ENCODE measurements at places on chromosomes 12 and 14.
A peak's percentile ranks its signal among the peaks of the same experiment; 100 is the strongest.

- peaks cover 6% of the 10 kb centered on the region for H3K4me1 ChIP-seq
- no peaks in the 10 kb centered on the region for H3K36me3 ChIP-seq
- no peaks in the 10 kb centered on the region for H3K27me3 ChIP-seq
- peak; percentile 81 for DNase-seq
- peak overlapping the region; percentile 31 for H3K4me3 ChIP-seq
- peak overlapping the region; percentile 57 for H3K27ac ChIP-seq
Observed at GRCh38 chr12:77947330-77947729, 116.6 kb downstream of the NAV3 start.

DNA sequence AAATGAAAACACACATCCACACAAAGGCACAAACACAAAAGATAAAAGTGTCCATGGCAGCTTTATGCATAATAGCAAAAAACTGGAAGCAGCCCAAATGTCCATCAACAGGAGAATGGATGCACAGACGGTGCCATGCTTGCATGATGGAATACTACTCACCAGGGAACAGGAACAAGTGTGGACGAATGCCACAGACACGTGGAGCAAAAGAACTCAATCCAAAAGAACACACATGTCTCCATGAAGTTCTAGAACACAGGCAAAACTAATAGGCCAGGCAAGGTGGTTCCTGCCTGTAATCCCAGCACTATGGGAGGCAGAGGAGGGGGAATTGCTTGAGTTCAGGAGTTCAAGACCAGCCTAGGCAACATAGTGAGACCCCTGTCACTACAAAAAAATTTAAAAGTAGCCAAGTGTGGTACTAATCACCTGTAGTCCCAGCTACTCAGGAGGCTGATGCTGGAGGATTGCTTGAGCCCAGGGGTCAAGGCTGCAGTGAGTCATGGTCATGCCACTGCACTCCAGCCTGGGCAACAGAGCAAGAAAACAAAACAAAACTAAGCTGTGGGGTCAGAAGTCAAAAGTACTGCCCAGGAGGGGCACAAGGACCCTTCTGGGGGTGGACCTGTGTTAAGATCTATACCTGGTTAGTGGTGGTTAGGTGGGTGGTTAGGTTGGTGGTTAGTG, 7.3 kb upstream of the TMEM119 start:
- H3K4me3 ChIP-seq, result no peak overlapping the region
- H3K27ac ChIP-seq, result peak overlapping the region; percentile 49
- peaks cover 19% of the 10 kb centered on the region for H3K4me1 ChIP-seq
- no peaks in the 10 kb centered on the region for H3K36me3 ChIP-seq

DNA sequence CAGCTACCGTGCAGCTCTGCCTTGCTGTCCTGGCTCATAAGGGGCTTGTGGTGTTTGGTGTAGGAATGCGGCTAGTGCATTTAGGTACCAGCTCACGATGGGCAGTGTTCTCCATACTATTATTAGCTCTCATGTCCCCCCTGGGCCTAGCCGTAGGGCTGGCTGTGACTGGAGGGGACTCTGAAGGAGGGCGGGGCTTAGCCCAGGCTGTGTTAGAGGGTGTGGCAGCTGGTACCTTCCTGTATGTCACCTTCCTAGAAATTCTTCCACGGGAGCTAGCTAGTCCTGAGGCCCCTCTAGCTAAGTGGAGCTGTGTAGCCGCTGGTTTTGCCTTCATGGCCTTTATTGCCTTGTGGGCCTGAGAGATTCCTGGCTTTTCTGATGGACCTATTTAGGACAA, 2.1 kb downstream of the SLC39A2 start:
- no peak overlapping the region for H3K27ac ChIP-seq
- no peaks in the 10 kb centered on the region for H3K27me3 ChIP-seq
- no peak for DNase-seq
- peaks cover 4% of the 10 kb centered on the region for H3K36me3 ChIP-seq

GRCh38 chr14:87999277-87999676, 5.7 kb upstream of the GPR65 start:
- no peaks in the 10 kb centered on the region for H3K36me3 ChIP-seq
- no peak overlapping the region for H3K27ac ChIP-seq
- H3K4me3 ChIP-seq, result no peak overlapping the region
- DNase-seq, result no peak
- no peaks in the 10 kb centered on the region for H3K27me3 ChIP-seq

- no peaks in the 10 kb centered on the region for H3K27me3 ChIP-seq
- DNase-seq, result no peak
- no peaks in the 10 kb centered on the region for H3K4me1 ChIP-seq
- peaks cover 10% of the 10 kb centered on the region for H3K36me3 ChIP-seq
Observed at GRCh38 chr14:72731252-72732020, 162.5 kb downstream of the DPF3 start.

- no peak overlapping the region for H3K27ac ChIP-seq
- no peaks in the 10 kb centered on the region for H3K36me3 ChIP-seq
- no peaks in the 10 kb centered on the region for H3K27me3 ChIP-seq
- no peak for DNase-seq
- H3K4me3 ChIP-seq, result no peak overlapping the region
Observed at GRCh38 chr14:78790271-78790670, 620.1 kb downstream of the NRXN3 start.

- no peak for DNase-seq
- H3K4me1 ChIP-seq, result no peaks in the 10 kb centered on the region
- peaks cover 4% of the 10 kb centered on the region for H3K27me3 ChIP-seq
- H3K27ac ChIP-seq, result no peak overlapping the region
- H3K36me3 ChIP-seq, result no peaks in the 10 kb centered on the region
- no peak overlapping the region for H3K4me3 ChIP-seq
Observed at GRCh38 chr14:58106446-58106845, 45.6 kb downstream of the ARMH4 start.

GRCh38 chr12:6326316-6327228, 15.3 kb downstream of the TNFRSF1A start:
- peaks cover 35% of the 10 kb centered on the region for H3K4me1 ChIP-seq
- no peak overlapping the region for H3K4me3 ChIP-seq
- H3K27me3 ChIP-seq, result no peaks in the 10 kb centered on the region
- DNase-seq, result no peak

- no peak overlapping the region for H3K4me3 ChIP-seq
- no peaks in the 10 kb centered on the region for H3K36me3 ChIP-seq
- H3K27ac ChIP-seq, result no peak overlapping the region
- H3K27me3 ChIP-seq, result peaks cover 9% of the 10 kb centered on the region
- H3K4me1 ChIP-seq, result no peaks in the 10 kb centered on the region
Observed at GRCh38 chr12:52390739-52391617, 5.5 kb upstream of the KRT84 start.

GRCh38 chr14:79542121-79542520, 669.2 kb downstream of the DIO2 start:
- H3K36me3 ChIP-seq, result no peaks in the 10 kb centered on the region
- DNase-seq, result no peak
- H3K27me3 ChIP-seq, result no peaks in the 10 kb centered on the region

DNA sequence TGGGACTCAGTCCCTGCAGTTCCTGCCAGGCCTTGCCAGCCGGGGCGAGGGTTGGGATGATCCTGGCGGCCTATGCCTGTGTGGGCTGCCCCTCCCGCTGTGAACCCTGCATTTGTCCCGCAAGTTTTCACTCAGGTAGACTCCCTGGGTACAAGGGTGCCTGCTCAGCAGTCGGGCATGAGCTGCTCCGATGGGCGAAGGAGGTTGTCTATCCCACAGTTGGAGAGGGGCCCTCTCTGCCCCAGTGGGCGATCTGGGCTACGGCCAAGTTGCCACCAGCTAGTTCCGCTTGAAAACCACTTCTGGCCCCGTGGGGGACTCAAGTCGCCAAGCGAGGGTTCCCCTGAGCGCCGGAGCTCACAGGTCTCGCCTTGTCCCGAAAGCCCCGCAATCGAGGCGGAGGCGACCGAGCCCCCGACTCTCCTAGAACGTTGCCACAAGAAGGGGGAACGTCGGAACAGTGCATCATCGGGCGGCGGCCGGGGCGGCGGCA, 365 bp upstream of the TPI1 start:
- no peaks in the 10 kb centered on the region for H3K27me3 ChIP-seq
- no peak for DNase-seq
- H3K27ac ChIP-seq, result peak overlapping the region; percentile 43
- peaks cover 27% of the 10 kb centered on the region for H3K36me3 ChIP-seq

GRCh38 chr14:74522740-74523139, 29.2 kb downstream of the ISCA2 start:
- H3K27ac ChIP-seq, result no peak overlapping the region
- no peak overlapping the region for H3K4me3 ChIP-seq
- DNase-seq, result no peak
- H3K27me3 ChIP-seq, result no peaks in the 10 kb centered on the region
- H3K36me3 ChIP-seq, result peaks cover 20% of the 10 kb centered on the region
- H3K4me1 ChIP-seq, result peaks cover 5% of the 10 kb centered on the region

- H3K27ac ChIP-seq, result no peak overlapping the region
- H3K4me1 ChIP-seq, result no peaks in the 10 kb centered on the region
- H3K27me3 ChIP-seq, result no peaks in the 10 kb centered on the region
- no peaks in the 10 kb centered on the region for H3K36me3 ChIP-seq
- no peak for DNase-seq
- H3K4me3 ChIP-seq, result no peak overlapping the region
Observed at GRCh38 chr12:123910761-123911193, 61.9 kb downstream of the CCDC92 start.

- no peak overlapping the region for H3K4me3 ChIP-seq
- H3K27me3 ChIP-seq, result no peaks in the 10 kb centered on the region
- DNase-seq, result peak; percentile 85
- no peaks in the 10 kb centered on the region for H3K4me1 ChIP-seq
- no peaks in the 10 kb centered on the region for H3K36me3 ChIP-seq
Observed at GRCh38 chr12:18723752-18724151, 14.1 kb downstream of the PLCZ1 start.

DNA sequence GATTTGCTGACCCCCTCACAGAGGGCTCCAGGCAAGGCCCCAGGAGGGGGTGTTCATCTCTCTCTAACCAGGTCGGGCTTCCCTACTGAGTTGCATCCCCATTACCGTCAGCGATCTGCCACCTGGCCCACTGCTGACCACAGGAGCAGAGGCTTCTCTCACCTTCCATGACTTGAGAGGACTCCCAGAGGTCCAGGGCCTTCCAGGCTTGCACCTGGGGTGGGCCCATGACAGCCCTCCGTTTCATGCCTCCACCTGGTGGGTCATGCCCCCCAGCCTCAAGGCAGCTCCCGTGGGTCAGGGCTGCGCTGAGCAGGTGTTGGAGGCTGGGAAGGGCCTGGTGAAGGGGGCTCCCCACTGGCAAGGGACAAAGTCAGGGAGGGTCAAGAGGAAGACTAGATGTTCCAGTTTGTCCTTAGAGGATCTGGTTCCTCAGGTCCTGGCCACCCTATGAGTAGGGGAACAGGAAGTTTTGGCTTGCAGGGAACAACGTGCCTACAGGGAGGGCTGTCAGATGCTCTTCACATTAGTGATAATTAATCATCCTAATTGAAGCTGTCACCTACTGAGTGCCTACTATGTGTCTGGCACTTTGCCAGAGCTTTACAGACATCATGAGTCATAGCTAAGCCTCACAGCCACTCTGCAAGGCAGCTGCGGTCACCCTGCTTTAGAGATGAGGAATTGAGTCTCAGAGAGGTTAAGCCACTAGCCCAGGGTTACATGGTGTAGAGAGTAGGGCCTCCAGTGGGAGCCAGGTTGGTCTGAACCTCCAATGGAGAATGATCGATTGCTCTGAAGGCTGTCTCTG, 13.8 kb downstream of the NFKBIA start:
- no peak overlapping the region for H3K4me3 ChIP-seq
- no peak for DNase-seq
- H3K27me3 ChIP-seq, result no peaks in the 10 kb centered on the region
- no peaks in the 10 kb centered on the region for H3K36me3 ChIP-seq
- H3K27ac ChIP-seq, result no peak overlapping the region

DNA sequence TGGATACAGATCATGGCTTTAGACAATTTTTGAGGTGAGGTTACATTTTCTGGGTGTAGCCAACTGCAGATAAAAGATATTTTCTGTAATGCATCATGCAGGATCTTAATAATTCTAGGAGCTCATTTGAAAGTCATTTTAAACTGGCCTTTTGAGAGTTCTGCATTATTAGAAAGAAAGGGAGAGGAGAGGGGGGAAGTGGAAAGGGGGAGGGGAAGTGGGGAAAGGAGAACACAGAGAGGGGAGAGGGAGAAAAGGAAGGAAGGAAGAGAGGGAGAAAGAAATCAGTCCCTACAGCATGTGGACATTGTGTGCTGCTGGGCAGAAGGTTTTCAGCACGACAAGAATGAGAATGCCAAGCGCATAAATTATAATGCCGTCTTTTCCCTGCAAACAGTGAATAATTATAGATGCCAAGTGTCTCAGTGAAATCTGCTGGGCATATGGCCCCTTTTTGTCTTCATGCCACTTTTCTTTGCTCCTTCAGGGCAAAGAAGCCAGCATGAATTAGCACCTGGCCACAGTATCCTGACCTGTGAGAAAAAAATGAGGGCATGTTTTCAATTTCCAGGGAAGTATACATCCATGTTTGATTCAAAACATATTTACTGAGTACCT, 22.7 kb upstream of the PPP2R5C start:
- H3K4me1 ChIP-seq, result no peaks in the 10 kb centered on the region
- H3K27ac ChIP-seq, result no peak overlapping the region
- H3K4me3 ChIP-seq, result no peak overlapping the region

DNA sequence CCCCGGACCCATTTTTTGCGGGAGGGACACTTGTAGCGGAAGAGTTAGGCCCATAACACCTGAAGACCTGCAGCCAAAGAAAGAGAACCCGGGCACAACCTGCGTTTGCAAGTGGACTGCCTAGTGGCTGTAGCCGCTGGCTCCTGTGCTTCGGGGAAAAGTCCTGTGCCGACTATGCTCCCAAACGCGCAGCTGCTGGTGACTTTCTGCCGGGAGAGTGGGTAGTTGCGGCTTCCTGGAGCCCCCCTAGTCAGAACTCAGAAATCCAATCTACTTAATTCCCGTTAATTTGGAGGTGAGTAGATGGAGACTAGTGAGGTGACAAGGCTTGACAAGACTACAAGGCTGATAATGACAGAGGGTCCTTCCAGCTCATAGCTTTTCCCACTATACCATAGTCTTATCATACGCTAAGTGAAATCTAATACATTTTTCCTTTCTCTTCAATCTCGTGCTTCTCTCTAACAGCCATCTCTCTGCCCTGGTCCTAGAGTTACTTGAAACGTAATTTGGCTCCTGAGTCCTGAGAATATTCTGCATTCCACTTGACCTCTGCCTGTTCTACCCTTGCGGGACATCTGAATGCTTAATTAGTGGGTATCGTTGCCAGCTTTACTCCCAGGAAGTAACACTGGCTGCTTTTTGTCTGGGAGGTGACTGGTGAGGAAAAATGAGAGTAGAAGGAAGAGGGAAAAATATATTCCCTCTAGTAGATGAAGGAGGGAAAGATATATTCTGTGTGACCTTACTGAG, 556 bp downstream of the MTHFD1 start:
- H3K36me3 ChIP-seq, result peaks cover 3% of the 10 kb centered on the region
- H3K4me1 ChIP-seq, result peaks cover 5% of the 10 kb centered on the region
- peak overlapping the region; percentile 86 for H3K4me3 ChIP-seq

- H3K36me3 ChIP-seq, result no peaks in the 10 kb centered on the region
- H3K27me3 ChIP-seq, result no peaks in the 10 kb centered on the region
- peaks cover 8% of the 10 kb centered on the region for H3K4me1 ChIP-seq
- peak; percentile 54 for DNase-seq
- H3K4me3 ChIP-seq, result no peak overlapping the region
Observed at GRCh38 chr12:104055686-104056388, 5.8 kb upstream of the GLT8D2 start.

DNA sequence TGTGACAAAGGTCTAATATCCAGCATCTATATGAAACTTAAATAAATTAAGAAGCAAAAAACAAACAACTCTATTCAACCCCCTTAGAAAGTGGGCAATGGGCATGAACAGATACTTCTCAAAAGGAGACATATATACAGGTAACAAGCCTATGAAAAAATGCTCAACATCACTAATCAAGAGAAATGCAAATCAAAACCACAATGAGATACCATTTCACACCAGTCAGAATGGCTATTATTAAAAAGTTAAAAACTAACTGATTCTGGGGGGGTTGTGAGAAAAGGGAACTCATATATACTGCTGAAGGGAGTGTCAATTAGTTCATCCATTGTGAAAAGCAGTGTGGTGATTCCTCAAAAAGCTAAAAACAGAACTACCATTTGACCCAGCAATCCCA, 198.9 kb downstream of the BMP4 start:
- H3K27ac ChIP-seq, result no peak overlapping the region
- H3K4me3 ChIP-seq, result no peak overlapping the region
- no peak for DNase-seq
- no peaks in the 10 kb centered on the region for H3K4me1 ChIP-seq
- H3K36me3 ChIP-seq, result no peaks in the 10 kb centered on the region
